Thyroid gland (tissue), 4 donors: ENCODE measurements at places on chromosomes 2 and 18. TPM values are rescaled to one million over a fixed set of nuclear protein-coding genes. Genes with fewer than 3 reads are reported as not detected.

- H3K4me1 ChIP-seq: no peaks in the 10 kb centered on the region
- no peaks in the 10 kb centered on the region for H3K36me3 ChIP-seq
- no peaks in the 10 kb centered on the region for H3K27me3 ChIP-seq
- H3K4me3 ChIP-seq: no peak overlapping the region
- DNase-seq: no peak
These were observed 568.0 kb downstream of the TRIB2 start for GRCh38 chr2:13284688-13285087.

- peak; percentile 25 for DNase-seq
- H3K4me1 ChIP-seq: peaks cover 4% of the 10 kb centered on the region
- no peak overlapping the region for H3K27ac ChIP-seq
- no peaks in the 10 kb centered on the region for H3K27me3 ChIP-seq
- H3K36me3 ChIP-seq: no peaks in the 10 kb centered on the region
These were observed 27.5 kb downstream of the EML4 start for GRCh38 chr2:42196403-42197267.

GRCh38 chr18:66931010-66931409, 327.1 kb upstream of the CDH19 start:
- no peaks in the 10 kb centered on the region for H3K36me3 ChIP-seq
- no peaks in the 10 kb centered on the region for H3K27me3 ChIP-seq
- no peaks in the 10 kb centered on the region for H3K4me1 ChIP-seq
- no peak overlapping the region for H3K4me3 ChIP-seq
- no peak overlapping the region for H3K27ac ChIP-seq

- no peak overlapping the region for H3K27ac ChIP-seq
- no peak overlapping the region for H3K4me3 ChIP-seq
- H3K27me3 ChIP-seq: peaks cover 1% of the 10 kb centered on the region
- H3K36me3 ChIP-seq: no peaks in the 10 kb centered on the region
- H3K4me1 ChIP-seq: peaks cover 1% of the 10 kb centered on the region
These were observed 6.2 kb upstream of the TWIST2 start for GRCh38 chr2:238841542-238842164.

GRCh38 chr2:7205151-7205830, 288.1 kb downstream of the RNF144A start:
- H3K27me3 ChIP-seq: no peaks in the 10 kb centered on the region
- H3K4me3 ChIP-seq: no peak overlapping the region
- H3K4me1 ChIP-seq: no peaks in the 10 kb centered on the region

DNA sequence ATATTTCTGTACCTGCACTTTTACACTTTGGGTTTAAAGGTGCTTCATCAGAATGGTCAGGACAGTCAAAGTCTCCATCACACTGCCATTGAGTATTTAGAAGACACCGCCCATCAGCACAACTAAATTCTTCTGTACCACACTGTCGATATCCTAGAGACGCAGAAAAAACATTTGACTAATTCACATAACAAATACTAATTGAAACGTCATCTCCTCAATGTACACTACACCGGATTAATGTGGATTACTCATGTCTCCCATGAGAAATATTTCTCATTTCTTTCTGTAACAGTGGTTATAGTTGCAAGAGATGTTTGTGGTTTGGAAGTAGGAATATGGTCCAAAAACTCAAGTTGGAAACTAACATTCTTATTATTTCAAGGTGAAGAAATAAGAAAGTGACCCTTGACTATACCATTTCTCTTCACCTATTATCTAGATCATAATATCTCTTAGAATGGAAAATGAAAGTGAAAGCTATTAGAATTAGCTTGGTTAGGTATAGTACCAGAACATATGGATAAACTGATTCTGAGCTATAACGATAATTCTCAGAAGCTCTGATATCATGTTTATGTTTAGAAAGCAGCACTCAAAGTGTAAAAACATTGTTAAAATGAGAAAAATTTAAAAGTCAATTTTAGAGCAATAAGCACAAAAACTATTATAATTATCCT, 1627.7 kb downstream of the LRP1B start:
- H3K4me1 ChIP-seq: no peaks in the 10 kb centered on the region
- H3K4me3 ChIP-seq: no peak overlapping the region
- no peak overlapping the region for H3K27ac ChIP-seq
- H3K36me3 ChIP-seq: no peaks in the 10 kb centered on the region
- DNase-seq: no peak

DNA sequence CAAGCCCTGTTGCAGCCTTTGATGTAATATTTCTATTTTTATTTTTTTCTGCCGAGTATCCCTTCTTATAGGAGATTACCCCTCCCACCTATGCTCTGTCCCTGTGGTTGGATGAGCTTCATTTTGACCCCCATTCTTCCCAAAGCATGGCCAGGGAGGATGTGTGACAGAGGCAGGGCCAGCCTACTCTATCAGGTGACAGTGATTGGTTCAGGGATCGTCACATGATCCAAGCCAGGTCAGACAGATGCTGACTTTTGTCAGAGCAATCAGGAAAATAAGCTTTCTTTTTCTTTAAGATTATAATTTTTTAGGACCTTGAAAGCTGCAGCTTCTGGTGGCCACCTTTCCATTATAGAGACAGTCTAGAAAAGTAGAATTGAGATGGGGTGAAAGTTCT, 314.3 kb downstream of the NUP35 start:
- H3K27ac ChIP-seq: no peak overlapping the region
- DNase-seq: no peak
- H3K4me3 ChIP-seq: no peak overlapping the region
- H3K36me3 ChIP-seq: no peaks in the 10 kb centered on the region

GRCh38 chr18:6327895-6328620, 86.7 kb downstream of the L3MBTL4 start:
- DNase-seq: no peak
- H3K4me1 ChIP-seq: peaks cover 11% of the 10 kb centered on the region
- H3K27ac ChIP-seq: no peak overlapping the region
- H3K36me3 ChIP-seq: no peaks in the 10 kb centered on the region
- no peaks in the 10 kb centered on the region for H3K27me3 ChIP-seq

The PGAP1 gene
- total RNA-seq: 7.7 TPM

GRCh38 chr2:9297156-9297555, 90.5 kb downstream of the ASAP2 start:
- H3K4me1 ChIP-seq: peaks cover 20% of the 10 kb centered on the region
- no peaks in the 10 kb centered on the region for H3K36me3 ChIP-seq
- H3K4me3 ChIP-seq: no peak overlapping the region
- no peaks in the 10 kb centered on the region for H3K27me3 ChIP-seq
- H3K27ac ChIP-seq: no peak overlapping the region
- DNase-seq: no peak

DNA sequence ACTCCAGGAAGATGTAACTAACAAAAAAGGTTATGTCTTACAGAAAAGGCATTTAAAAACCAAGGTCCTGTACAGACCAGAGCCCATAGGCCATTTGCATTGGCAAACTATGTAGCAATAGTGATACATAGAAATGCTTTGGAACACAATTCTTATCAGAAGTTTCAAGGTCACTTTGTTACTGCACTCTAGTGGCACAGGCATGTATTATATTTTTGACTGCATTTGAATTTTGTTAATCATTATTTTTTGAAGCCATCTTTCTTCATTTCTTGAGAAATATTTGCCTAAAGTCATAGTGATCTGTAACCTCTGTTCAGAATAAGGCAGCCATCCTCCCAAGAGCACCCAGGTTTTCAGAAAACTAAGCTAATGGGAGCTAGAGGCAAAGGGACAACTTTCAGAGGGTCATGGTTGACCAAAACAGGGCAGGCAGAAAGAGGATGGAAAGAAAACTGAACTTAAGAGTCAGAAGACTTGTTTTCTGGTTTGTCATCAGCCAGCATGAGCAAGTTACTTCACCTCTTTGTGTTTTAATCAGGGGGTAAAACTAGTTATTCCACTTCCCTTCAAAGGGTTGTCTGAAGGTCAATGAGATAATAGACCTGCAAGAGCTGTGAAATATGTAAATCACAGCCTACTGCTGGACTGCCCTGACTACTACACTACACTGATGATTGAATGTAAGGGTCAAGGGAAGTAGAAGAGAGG, 41.5 kb downstream of the SLC38A11 start:
- no peak overlapping the region for H3K4me3 ChIP-seq
- no peaks in the 10 kb centered on the region for H3K27me3 ChIP-seq
- H3K27ac ChIP-seq: peak overlapping the region; percentile 55
- H3K36me3 ChIP-seq: no peaks in the 10 kb centered on the region
- H3K4me1 ChIP-seq: peaks cover 27% of the 10 kb centered on the region

- H3K4me3 ChIP-seq: no peak overlapping the region
- DNase-seq: no peak
- no peaks in the 10 kb centered on the region for H3K4me1 ChIP-seq
- no peaks in the 10 kb centered on the region for H3K36me3 ChIP-seq
- H3K27ac ChIP-seq: no peak overlapping the region
- no peaks in the 10 kb centered on the region for H3K27me3 ChIP-seq
These were observed 68.6 kb downstream of the ZAP70 start for GRCh38 chr2:97781981-97782380.

- no peaks in the 10 kb centered on the region for H3K27me3 ChIP-seq
- DNase-seq: peak; percentile 6
- H3K4me1 ChIP-seq: peaks cover 5% of the 10 kb centered on the region
- H3K36me3 ChIP-seq: no peaks in the 10 kb centered on the region
These were observed 34.6 kb upstream of the STK17B start for GRCh38 chr2:196205881-196206435.

DNA sequence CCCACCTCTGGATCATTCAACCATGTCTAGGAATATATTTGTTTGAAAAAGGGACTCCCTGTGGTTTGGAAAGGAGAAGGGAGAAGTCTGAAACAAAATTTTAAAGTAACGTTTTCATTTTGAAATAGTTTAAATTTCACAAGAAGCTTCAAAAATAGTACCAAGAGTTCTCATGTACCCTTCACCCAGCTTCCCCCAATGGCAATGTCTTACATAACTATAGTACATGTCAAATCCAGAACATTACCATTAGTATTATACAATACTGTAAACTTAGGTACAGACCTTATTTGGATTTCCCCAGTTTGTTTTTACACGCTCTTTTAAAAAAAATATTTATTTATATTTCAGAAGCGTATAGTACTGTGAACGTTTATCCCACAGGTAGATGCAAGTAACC, 4.0 kb upstream of the LYG2 start:
- no peak overlapping the region for H3K4me3 ChIP-seq
- no peak for DNase-seq
- H3K27ac ChIP-seq: no peak overlapping the region
- H3K4me1 ChIP-seq: no peaks in the 10 kb centered on the region
- no peaks in the 10 kb centered on the region for H3K27me3 ChIP-seq

The ALPI gene
- not detected for total RNA-seq

- DNase-seq: no peak
- H3K27me3 ChIP-seq: no peaks in the 10 kb centered on the region
- H3K4me1 ChIP-seq: no peaks in the 10 kb centered on the region
- H3K4me3 ChIP-seq: no peak overlapping the region
- H3K27ac ChIP-seq: no peak overlapping the region
These were observed 7.9 kb upstream of the KYNU start for GRCh38 chr2:142869461-142870106.

GRCh38 chr2:230921806-230922595, 3.0 kb downstream of the GPR55 start:
- DNase-seq: no peak
- H3K4me3 ChIP-seq: no peak overlapping the region
- no peak overlapping the region for H3K27ac ChIP-seq
- no peaks in the 10 kb centered on the region for H3K4me1 ChIP-seq
- H3K27me3 ChIP-seq: no peaks in the 10 kb centered on the region
- H3K36me3 ChIP-seq: no peaks in the 10 kb centered on the region
